ENCODE measurements at places on chromosomes 16 and 17.

GRCh38 chr17:44607836-44608690 is 48.2 kb upstream of the MEIOC start:
- H3K27ac ChIP-seq = no peak overlapping the region
- peak; percentile 76 for DNase-seq
- no peak overlapping the region for H3K4me3 ChIP-seq
- H3K36me3 ChIP-seq = no peaks in the 10 kb centered on the region

- H3K4me3 ChIP-seq = no peak overlapping the region
- H3K36me3 ChIP-seq = no peaks in the 10 kb centered on the region
- H3K4me1 ChIP-seq = no peaks in the 10 kb centered on the region
- DNase-seq = no peak
- no peak overlapping the region for H3K27ac ChIP-seq
- no peaks in the 10 kb centered on the region for H3K27me3 ChIP-seq
Measured at GRCh38 chr16:66857437-66857836, 13.2 kb downstream of the CA7 start.

GRCh38 chr16:17301184-17301583 is 169.6 kb downstream of the XYLT1 start:
- no peaks in the 10 kb centered on the region for H3K36me3 ChIP-seq
- H3K4me1 ChIP-seq = peaks cover 15% of the 10 kb centered on the region
- H3K4me3 ChIP-seq = no peak overlapping the region
- no peak overlapping the region for H3K27ac ChIP-seq
- no peaks in the 10 kb centered on the region for H3K27me3 ChIP-seq

- H3K36me3 ChIP-seq = no peaks in the 10 kb centered on the region
- DNase-seq = no peak
- no peaks in the 10 kb centered on the region for H3K4me1 ChIP-seq
- H3K4me3 ChIP-seq = no peak overlapping the region
Measured at GRCh38 chr17:40800381-40800780, 622 bp upstream of the KRT28 start.

GRCh38 chr17:67686241-67686640 is 31.5 kb upstream of the NOL11 start:
- no peak for DNase-seq
- H3K4me1 ChIP-seq = no peaks in the 10 kb centered on the region
- peaks cover 8% of the 10 kb centered on the region for H3K36me3 ChIP-seq

DNA sequence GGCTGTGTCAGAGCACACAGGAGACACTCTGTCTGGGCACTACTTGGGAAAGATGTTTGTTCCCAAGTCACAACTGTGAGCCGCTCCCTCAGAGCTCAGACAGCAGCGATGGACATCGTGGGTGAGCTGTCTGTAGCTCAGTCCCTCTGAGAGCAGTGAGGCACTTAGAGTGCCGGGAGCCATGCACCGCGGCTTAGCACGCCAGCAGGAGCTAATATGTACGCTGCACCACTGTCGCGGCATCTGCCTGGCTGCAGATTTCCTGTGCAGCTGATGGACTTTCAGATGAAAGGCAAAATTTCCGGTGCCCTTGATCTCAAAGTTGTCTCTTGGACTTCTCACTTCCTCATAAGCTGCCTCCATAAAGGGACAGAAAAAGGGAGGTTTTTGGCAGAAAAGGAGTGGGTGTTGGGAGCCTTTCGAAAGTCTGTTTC is 92.8 kb upstream of the ZNF469 start:
- H3K36me3 ChIP-seq = peaks cover 13% of the 10 kb centered on the region
- no peak for DNase-seq
- H3K4me3 ChIP-seq = no peak overlapping the region
- H3K27ac ChIP-seq = no peak overlapping the region

DNA sequence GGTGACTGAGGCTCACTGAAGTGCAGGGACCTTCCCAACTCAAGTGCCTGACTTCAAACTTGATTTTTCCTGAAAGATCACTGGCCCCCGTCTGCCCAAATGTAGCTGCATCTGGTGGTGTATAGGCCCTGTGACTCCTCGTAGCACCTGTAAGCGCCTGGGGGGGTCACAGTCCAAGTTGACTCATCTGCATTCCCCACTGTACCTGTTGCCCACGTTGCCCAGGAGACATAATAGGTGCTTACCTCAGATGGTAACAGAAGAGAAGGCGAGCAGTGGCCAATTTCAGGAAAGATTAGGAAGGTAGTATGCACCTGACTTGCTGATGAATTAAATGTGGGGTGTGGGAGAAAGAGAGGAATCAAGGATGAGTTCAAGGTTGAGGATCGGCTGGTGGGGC is 44.1 kb upstream of the EMP2 start:
- no peak for DNase-seq
- H3K36me3 ChIP-seq = no peaks in the 10 kb centered on the region
- H3K27ac ChIP-seq = no peak overlapping the region
- no peaks in the 10 kb centered on the region for H3K4me1 ChIP-seq
- no peaks in the 10 kb centered on the region for H3K27me3 ChIP-seq

DNA sequence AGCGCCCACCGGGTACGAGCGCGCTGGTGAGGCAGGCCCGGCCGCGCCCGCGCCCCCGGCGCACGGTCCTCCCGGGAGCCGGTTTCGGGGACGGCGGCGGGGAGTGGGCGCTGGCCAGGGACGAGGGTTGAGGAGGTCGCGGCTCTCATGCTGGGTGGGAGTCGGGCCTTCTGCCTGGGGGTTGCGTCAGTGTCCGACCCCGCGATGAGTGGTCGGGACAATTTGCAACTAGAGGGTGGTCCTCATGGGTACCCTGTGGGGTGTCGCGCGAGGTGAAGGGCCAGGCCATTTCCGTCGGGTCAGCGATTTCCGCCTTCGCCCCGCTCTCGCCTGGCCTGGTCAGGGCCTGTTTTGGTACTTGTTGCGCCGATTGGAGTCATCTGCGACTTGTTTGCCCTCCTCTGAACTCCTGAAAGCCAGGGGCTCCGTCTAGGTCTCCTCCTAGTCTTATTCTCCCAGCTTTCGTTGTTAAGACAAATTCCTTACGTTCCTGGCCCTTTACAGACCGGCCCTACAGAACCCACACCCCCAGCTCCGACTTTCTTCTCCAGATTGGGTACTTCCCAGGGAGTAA is 14.9 kb downstream of the NAA60 start:
- H3K27me3 ChIP-seq = no peaks in the 10 kb centered on the region
- DNase-seq = no peak
- no peaks in the 10 kb centered on the region for H3K36me3 ChIP-seq
- H3K4me1 ChIP-seq = peaks cover 8% of the 10 kb centered on the region
- peak overlapping the region; percentile 34 for H3K27ac ChIP-seq

- H3K4me1 ChIP-seq = no peaks in the 10 kb centered on the region
- peaks cover 71% of the 10 kb centered on the region for H3K27me3 ChIP-seq
- H3K4me3 ChIP-seq = peak overlapping the region; percentile 60
- no peaks in the 10 kb centered on the region for H3K36me3 ChIP-seq
- DNase-seq = peak; percentile 89
- H3K27ac ChIP-seq = no peak overlapping the region
Measured at GRCh38 chr17:38572669-38573365, 32.9 kb downstream of the SRCIN1 start.

DNA sequence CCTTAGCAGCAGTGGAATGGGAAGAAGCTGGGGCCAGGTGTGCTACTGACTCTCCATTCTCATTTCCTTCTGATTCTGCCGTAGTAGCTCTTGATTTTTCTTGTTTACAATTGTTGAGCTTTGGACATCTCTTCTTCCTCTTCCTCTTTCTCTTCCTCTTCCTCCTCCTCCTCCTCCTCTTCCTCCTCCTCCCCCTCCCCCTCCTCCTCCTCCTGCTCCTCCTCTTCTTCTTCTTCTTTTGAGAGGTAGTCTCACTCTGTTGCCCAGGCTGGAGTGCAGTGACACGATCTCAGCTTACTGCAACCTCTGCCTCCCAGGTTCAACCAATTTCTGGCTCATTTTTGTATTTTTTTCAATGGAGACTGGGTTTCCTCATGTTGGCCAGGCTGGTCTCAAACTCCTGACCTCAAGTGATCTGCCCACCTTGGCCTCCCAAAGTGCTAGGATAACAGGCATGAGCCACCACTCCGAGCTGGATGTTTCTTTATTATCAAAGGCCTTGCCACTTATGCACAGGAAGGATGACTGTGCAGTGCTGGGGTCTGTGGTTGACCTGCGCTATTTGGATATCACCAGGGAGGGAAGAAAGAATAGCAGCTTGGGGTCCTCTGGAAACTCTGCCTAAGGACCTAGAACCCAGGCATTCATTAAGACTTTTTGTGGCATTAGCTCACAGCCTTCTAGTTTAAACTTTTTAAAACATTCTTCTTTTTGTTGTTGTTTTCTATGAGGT is 127.8 kb upstream of the KCNJ16 start:
- H3K27ac ChIP-seq = no peak overlapping the region
- H3K36me3 ChIP-seq = no peaks in the 10 kb centered on the region
- DNase-seq = no peak
- H3K4me1 ChIP-seq = no peaks in the 10 kb centered on the region
- H3K27me3 ChIP-seq = no peaks in the 10 kb centered on the region
- no peak overlapping the region for H3K4me3 ChIP-seq

GRCh38 chr17:2369039-2369438 is 31.7 kb downstream of the SGSM2 start:
- no peak for DNase-seq
- no peaks in the 10 kb centered on the region for H3K36me3 ChIP-seq
- no peaks in the 10 kb centered on the region for H3K27me3 ChIP-seq
- H3K27ac ChIP-seq = no peak overlapping the region
- H3K4me3 ChIP-seq = no peak overlapping the region

GRCh38 chr16:30458561-30459394 is 13.1 kb upstream of the SEPHS2 start:
- no peaks in the 10 kb centered on the region for H3K36me3 ChIP-seq
- no peaks in the 10 kb centered on the region for H3K4me1 ChIP-seq
- H3K27ac ChIP-seq = no peak overlapping the region
- H3K4me3 ChIP-seq = no peak overlapping the region
- DNase-seq = no peak
- no peaks in the 10 kb centered on the region for H3K27me3 ChIP-seq

DNA sequence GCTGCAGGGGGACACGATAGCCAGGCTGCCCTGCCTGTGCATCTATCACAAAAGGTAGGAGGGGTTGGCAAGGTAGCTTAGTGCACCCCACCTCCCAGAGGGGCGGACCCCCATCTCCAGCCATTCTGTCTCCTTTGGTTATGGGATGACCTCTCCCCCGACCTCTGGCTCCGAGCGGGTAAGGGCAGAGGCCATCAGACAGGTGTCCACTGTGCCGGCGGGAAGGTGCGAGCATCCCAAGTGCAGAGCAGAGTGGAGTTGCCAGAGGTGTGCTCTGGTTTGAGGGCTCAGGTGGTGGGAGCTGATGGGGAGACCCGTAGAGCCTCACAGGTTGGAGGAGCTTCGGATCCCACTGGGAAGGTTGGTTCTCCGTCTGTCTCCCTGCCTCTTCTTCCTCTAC is 11.7 kb downstream of the LDHD start:
- H3K4me1 ChIP-seq = peaks cover 6% of the 10 kb centered on the region
- no peak overlapping the region for H3K4me3 ChIP-seq
- no peak for DNase-seq
- H3K27me3 ChIP-seq = no peaks in the 10 kb centered on the region
- H3K27ac ChIP-seq = no peak overlapping the region

DNA sequence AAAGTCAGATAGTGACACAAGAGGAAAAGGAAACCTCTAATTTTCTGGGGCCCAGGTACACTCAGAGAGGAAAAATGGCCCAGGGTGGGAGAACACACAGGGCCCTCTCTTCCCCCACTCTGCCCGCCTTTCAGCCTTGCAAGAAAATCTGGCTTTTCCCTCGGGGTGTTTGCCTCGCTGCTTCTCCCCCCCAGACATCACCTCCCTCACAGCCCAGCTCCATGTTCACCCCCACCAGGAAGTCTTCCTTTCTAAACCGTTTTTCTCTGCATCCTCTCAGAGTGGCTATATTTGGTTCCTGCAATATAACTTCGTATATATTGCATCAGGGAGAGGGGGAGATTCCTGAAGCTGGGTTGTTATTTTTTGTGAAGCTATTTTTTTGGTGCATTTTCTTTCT is 27.3 kb downstream of the RPRML start:
- H3K4me1 ChIP-seq = no peaks in the 10 kb centered on the region
- peaks cover 8% of the 10 kb centered on the region for H3K36me3 ChIP-seq
- no peak overlapping the region for H3K4me3 ChIP-seq
- H3K27me3 ChIP-seq = no peaks in the 10 kb centered on the region

DNA sequence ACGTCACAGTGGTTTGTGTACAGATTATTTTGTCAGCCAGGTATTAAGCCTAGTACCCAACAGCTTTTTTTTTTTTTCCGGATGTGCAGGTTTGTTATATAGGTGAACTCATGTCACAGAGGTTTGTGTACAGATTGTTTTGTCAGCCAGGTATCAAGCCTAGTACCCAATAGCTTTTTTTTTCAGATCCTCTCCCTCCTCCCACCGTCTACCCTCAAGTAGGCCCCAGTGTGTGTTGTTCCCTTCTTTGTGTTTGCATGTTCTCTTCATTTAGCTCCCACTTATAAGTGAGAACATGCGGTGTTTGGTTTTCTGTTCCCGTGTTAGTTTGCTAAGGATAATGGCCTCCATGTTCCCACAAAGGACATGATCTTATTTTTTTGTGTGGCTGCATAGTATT is 19.9 kb downstream of the RPTOR start:
- H3K4me3 ChIP-seq = no peak overlapping the region
- H3K36me3 ChIP-seq = peaks cover 4% of the 10 kb centered on the region
- DNase-seq = no peak
- no peak overlapping the region for H3K27ac ChIP-seq

DNA sequence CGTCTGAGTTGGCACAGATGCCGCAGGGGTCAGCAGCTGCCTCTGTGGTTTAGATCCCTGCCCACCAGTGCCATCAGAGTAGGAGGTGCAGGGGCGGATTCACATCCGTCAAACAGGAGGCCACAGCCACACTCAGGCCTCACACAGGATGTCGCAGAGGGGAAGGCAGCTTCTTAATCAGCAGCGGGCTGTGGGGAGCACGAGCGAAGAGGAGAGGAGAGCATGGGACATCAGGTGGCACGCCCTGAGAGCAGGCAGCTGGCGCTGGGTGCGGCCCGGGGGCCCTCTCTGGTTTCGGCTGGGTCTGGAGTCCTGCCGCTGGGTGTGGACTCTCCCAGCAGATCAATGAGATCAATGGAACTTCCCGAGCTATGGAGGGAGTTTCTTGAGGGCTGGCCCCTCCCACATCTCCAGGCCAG is 9.6 kb downstream of the LLGL2 start:
- peaks cover 13% of the 10 kb centered on the region for H3K36me3 ChIP-seq
- no peak overlapping the region for H3K4me3 ChIP-seq
- no peak overlapping the region for H3K27ac ChIP-seq
- no peaks in the 10 kb centered on the region for H3K27me3 ChIP-seq
- no peaks in the 10 kb centered on the region for H3K4me1 ChIP-seq

GRCh38 chr17:80637048-80637781 is 92.6 kb downstream of the RPTOR start:
- no peak overlapping the region for H3K27ac ChIP-seq
- H3K4me1 ChIP-seq = no peaks in the 10 kb centered on the region
- H3K4me3 ChIP-seq = no peak overlapping the region
- no peaks in the 10 kb centered on the region for H3K27me3 ChIP-seq

DNA sequence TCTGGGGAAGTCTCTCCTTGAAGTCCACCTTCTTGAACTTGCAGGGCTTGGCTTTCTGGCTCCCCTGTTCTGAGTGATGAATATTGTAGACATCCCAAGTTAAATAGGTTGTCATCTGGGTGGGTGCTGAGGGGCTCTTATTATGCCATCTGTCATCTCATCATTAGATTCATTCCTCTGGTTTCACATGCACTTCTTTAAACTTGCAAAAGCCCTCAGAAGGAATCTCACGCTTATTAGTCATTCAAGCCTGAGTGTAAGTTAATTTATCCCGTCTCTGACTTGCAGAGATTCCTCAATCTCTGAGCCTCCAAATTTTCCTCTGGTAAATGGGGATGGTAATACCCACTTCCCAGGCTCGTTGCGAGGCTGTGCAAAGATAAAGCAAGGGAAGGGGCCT is 5.7 kb downstream of the MGAT5B start:
- no peak overlapping the region for H3K27ac ChIP-seq
- peaks cover 2% of the 10 kb centered on the region for H3K27me3 ChIP-seq
- no peak overlapping the region for H3K4me3 ChIP-seq
- peaks cover 14% of the 10 kb centered on the region for H3K36me3 ChIP-seq
- H3K4me1 ChIP-seq = no peaks in the 10 kb centered on the region

Data from H9 (cell line).